Activated CD4-positive, CD25-positive, alpha-beta regulatory T cell (primary cell): ENCODE measurements at places on chromosomes 1 and 21.

DNA sequence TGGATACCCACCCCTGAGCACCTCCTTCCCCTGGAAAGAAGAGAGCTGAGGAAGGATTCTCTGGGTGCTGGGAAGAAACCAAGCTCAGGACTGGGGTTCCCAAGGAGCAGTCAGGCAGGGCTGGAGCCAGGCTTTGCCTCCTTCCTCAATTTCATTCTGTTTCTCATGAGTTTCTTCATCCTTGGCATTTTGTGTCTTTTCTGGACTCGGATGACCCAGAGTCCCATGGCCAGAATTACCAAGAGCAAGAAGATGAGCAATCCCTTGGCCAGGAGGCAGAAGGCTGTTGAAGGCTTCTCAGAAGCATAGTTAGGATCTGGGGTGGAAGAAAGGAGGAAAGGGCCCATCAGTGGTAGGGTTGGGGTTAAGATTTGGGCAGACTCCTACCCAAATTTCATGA is 2.5 kb downstream of the SLAMF9 start:
- no peak for DNase-seq

- no peak for DNase-seq
These were observed 23.0 kb downstream of the CHD5 start for GRCh38 chr1:6157132-6157527.

DNA sequence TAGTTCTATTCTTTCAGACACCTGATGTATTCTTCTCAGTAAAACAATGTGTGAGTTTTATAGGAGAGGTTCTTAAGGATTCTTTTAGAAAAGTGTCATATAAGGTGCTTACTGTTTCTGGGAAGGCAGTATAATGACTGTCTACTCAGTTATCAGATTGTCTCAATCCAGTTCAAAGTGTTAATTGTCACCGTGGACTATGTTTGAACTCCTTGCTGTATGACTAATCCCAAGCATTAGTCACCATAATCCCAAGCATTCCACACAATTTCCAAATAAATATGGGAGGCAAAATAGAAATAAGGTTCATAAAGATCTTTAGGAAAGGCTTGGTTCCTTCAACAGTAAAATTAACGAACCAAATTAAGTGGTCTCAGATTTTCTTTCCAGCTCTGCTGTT is 342.1 kb upstream of the NR5A2 start:
- DNase-seq, result no peak

- peak; percentile 73 for DNase-seq
These were observed 1.9 kb upstream of the GNAI3 start for GRCh38 chr1:109546311-109547109.

GRCh38 chr1:74690909-74691308 is 17.3 kb upstream of the ERICH3 start:
- DNase-seq, result no peak

DNA sequence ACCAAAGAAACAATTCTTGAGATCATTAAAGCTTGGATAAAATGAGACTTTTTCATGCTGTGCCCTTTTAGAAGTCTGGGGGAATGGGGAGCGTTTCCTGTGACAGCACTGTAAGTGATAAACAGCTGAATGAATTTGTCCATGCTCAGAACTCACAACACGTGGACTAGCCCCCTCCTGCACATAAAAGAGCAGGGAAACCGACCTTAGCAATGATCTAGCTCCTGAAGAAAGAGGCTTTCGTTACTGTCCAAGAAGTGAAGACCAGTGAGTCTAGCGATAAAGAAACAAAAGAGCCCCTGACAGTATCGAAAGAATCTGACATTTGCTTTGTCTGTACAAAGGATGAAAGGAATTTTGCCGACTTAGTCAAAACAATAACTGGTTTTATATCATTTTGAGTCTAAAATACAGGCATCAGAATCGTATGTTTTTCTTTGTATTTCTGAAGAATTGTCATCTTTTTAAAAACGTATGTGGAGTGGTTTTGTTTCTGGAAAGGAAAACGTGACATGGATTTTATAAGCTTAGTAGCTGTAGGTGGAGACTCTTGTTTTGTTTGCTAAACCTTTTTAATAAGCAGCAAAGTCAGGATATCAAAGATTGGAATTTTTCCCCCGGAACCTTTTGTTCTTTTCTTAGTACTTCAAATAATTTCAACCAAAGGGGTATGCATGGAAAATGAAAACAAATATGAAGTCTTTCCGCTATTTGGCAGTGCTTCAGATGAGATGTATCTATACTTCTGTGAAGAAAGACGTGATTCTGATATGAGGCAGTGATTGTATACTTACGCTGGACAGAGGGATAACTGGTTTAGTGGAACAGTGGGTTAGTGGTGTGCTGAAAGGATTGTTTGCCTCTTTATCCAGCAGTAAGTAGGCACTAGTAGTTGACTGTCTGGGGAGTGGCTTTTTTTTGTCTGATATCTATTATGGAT is 61.0 kb downstream of the MAST2 start:
- no peak for DNase-seq

DNA sequence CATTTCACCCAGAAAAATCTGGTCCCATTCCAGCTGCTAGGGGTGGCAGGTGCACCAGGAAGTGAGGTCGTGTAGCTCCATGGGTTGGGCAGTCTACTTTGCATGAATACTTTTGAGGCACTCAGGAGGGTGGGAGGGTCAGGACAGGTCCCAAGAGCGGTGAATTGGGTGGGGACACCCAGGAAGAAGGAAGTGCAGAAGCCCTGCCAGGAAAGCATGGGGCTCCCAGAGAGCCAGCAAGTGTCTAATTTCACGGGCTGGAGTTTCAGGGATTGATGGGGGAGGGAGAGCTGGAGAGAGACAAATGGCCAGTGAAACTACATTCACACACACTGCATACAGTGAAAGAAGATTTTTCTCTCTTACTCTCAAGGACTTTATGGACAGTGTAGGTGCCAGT is 137.8 kb downstream of the GALNT2 start:
- DNase-seq, result no peak

DNA sequence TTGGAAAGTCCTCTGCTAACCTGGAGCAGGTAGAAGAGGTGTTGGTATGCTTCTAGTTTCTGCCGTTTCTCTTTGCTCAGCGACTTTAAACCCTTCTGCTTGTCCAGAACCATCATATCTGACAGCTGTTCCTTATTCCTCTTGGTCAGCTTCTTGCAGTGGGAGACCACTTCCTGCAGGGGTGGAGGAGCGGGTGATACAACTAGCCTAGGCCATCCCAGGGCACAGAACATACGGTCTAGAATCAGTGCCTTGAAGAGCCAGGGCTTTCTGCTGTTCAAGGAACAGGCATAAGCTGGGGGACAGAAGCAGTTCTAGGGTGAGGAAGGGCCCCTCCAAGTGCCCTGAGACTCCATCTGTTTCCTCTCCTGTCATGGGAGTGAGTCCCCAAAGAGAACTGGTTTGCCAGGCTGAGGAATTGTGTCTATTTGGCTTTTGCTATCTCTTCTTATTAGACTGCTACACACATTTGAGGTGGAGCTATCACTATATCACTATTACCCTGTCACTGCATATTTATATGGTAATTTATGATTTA is 32.5 kb downstream of the IQGAP3 start:
- DNase-seq, result no peak

GRCh38 chr1:223628233-223629125 is 37.0 kb downstream of the CAPN8 start:
- DNase-seq, result peak; percentile 7

- no peak for DNase-seq
These were observed 231.3 kb upstream of the PLXNA2 start for GRCh38 chr1:208475449-208475848.

- DNase-seq, result no peak
These were observed 83.1 kb downstream of the KCNN3 start for GRCh38 chr1:154786804-154787570.

GRCh38 chr1:110084227-110085078 is 14.0 kb upstream of the ALX3 start:
- no peak for DNase-seq

GRCh38 chr1:115185336-115185735 is 96.0 kb upstream of the TSPAN2 start:
- no peak for DNase-seq
